ENCODE measurements at places on chromosomes 12 and 14.

DNA sequence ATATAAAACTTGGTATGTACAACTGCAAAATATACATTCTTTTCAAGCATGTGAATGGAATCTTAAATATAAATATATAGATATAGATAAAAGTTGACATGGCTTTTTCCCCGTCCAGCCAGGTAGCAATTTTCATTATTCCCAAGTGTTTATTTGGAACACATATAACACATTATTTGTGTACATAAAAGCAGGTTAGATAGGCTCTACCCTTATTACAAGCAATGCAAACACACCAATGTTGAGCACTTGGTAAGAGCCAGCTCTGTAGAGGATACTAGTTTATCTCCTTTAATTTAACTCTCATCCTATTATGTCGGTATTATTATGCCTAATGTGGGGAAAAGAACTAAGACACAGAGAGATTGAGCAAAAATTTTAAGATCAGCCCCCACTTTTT is 7.0 kb upstream of the INSM2 start:
- DNase-seq: no peak

DNA sequence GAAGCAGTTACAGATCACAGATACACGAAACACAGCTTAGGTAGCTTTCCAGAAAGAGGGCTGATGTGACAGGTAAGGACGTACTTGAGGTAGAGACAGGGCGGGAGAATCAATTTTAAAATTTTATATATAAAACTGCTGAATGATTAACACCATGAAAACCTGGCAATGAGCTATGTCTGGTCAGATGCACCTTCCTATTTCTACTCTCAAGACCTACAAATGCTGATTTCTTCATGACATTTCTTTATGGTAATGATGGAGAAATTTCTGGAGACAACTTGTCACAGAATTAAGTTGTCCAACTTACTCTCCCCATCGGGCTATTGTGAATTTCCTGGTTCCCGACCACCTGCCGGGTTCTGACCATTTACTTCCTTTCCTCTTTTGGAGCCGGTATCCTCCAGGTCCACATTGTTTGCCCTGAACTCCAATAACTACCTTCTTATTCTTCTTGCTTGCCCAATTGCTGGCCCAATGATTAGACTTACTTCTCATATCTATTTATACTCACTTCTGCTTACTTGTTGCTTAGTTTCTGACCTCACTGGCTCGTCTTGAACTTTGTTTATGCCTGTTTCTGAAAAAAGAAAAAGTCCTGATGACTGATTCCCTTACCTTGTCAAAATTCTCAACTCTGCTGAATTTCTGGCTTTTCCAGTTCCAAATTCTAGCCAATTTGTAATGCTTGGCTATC is 12.8 kb upstream of the ATP2B1 start:
- DNase-seq: no peak

DNA sequence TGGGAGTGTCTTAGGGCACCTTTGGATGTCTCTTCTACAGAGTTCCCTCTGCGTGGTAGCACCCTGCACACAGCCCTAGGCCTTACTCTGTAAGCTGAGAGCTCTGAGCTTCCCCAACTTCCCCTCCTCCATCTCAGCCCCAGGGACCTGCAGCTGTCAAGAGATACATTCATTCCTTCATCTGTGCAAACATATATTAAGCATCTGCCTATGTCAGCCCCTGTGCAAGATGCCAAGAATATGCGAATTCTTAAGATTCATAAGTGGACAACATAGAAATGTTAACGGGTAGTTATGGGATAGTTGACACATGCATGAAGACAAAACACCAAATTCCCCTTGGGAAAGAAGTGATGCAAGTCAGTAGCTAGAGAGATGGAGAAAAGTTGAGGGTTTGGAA is 190.8 kb downstream of the SLC41A2 start:
- no peak for DNase-seq

- no peak for DNase-seq
Observed at GRCh38 chr12:27436029-27436428, 10.5 kb upstream of the SMCO2 start.

GRCh38 chr12:115096588-115097397 is 412.8 kb upstream of the TBX3 start:
- no peak for DNase-seq

DNA sequence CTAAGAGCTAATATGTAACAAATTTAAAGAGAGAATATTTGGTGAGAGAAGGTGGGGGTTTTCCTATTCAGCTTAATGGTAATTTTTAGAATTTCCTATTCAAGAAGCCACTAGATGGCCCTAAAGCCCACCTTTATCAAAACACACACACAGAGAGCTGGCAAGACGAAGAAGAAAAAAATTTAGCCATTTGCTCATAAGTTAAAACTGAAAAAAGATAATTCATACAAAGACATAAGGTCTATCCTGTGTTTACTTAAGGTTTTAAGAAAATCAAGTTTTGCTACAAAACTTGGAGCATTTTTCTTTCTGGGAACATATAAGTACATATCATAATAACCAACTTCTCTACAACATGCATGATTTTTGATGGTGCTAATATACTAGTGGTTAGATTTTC is 46.8 kb upstream of the PCED1B start:
- no peak for DNase-seq

- DNase-seq: no peak
Observed at GRCh38 chr12:14280921-14281320, 84.6 kb upstream of the ATF7IP start.

- no peak for DNase-seq
Observed at GRCh38 chr14:63051992-63052391, 6.7 kb upstream of the KCNH5 start.

- DNase-seq: no peak
Observed at GRCh38 chr14:26191671-26192070, 406.2 kb downstream of the NOVA1 start.

DNA sequence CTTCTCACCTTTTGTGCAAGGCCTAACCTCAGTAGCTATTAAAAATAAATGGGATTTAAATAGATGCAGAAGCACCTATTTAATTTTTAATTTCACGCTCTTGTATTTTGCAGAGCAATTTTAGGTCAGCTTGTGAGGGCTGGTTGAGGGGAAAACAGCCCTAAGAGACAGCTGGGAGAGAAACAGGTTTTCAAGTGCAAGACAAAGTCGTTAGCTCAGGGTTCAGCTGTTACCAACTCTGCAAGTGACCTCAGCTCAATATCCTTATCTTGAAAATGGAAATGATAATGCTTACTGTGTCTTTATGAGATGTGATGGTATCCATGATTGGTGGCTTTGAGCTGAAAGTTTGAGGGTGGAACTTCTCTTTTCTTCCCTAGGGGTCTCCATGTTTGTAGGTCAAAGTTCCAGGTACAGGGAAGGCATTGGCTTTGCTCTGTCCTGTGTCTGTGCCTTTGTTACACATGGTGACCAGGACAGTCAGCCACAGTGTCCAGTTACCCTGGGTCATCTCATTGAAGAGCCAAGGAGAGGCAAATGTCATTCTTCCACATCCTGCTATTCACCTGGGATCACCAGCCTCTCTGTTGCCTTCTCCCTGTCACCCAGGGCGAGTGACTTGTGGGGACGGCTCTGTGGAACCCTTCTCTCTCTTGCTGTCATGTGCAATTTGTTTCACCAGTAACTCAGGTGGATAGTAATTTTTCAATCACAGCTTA is 100.3 kb downstream of the SAMD4A start:
- no peak for DNase-seq

DNA sequence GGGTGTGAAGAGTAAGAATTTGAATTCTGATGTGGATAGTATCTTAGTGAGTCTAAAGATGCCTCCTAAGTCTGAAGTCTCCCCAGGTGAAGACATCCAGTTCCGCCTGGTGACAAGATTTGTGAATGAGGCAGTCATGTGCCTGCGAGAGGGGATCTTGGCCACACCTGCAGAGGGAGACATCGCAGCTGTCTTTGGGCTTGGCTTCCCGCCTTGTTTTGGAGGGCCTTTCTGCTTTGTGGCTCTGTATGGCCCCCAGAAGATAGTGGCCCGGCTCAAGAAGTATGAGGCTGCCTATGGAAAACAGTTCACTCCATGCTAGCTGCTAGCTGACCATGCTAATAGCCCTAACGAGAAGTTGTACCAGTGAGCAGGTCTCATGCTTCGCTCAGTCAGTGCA is 24.6 kb upstream of the AICDA start:
- DNase-seq: no peak

GRCh38 chr12:58803908-58804307 is 116.4 kb downstream of the LRIG3 start:
- DNase-seq: no peak

- no peak for DNase-seq
Observed at GRCh38 chr12:12182703-12183365, 84.0 kb downstream of the LRP6 start.

DNA sequence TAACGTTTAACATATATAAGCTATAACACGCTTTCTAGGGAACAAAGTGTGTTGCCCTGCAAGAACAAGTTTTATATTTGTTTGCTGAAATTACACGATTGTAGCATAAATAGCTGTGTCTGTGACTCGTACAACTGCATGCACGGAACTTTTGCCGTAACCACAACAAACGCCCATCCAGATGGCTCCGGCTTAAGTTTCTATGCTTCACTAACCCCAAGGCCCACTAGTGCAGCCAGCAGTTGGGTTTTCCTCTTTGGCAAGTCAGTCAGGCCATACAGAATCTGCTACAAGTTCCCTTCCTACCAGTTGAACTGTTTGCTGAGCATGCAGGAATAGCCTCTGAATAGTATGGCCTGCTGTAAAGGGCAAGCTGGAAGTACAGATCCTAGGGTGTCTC is 12.1 kb downstream of the CSRP2 start:
- DNase-seq: no peak

DNA sequence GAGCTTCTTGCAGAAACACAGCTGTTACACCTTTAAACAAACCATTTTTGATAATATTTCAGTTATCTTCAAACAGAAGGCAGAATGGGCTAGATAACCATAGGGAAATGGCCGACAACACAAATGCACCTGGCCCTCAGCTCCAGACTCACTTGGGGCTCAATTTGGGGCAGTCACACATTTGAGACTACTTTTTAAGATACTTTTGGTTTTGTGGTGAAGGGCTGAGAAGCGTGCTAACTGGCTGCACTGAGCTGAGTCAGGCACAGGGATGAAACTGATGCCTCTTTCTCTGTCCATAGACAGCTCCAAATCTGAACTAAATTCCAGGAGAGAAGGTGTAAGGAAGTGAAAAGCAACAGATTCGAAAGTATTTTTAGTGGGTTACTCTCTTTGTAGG is 18.5 kb upstream of the GRIP1 start:
- DNase-seq: no peak
